ENCODE measurements at places on chromosomes 1 and 21.

DNA sequence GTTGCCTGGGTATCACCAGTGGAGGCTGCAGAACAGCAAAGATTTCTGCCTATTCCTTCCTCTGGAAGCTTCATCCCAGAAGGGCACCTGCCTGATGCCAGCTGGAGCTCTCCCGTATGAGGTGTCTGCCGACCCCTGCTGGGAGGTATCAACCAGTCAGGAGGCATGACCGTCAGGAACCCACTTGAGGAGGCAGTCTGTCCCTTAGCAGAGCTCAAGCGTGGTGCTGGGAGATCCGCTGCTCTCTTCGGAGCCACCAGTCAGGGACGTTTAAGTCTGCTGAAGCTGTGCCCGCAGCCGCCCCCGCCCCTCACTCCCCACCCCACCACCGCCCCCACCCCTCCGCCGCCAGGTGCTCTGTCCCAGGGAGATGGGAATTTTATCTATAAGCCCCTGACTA is 23.1 kb upstream of the HFM1 start:
- DNase-seq, result no peak

GRCh38 chr1:218616681-218617080 is 271.5 kb downstream of the TGFB2 start:
- no peak for DNase-seq

- DNase-seq, result peak; percentile 18
Observed at GRCh38 chr1:59971464-59971911, 44.9 kb upstream of the CYP2J2 start.

DNA sequence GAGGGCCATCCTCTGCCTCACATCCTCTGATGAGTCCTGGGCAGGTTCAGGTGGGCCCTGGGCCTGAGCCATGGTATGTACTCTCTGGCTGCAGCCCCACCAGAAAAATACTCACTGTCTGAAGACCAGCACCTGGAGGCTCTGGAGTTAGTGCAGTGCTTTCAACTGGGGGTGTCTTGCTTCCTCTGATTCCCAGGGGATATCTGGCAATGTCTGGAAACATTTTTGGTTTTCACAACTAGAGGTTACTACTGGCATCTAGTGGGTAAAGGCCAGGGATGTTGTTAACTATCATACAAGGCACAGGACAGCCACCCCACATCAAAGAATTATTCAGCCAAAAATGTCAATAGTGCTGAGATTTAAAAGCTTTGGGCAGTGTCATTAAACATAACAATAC is 152.7 kb downstream of the HIVEP3 start:
- no peak for DNase-seq

GRCh38 chr1:4743978-4744750 is 89.8 kb downstream of the AJAP1 start:
- no peak for DNase-seq
